ENCODE measurements at places on chromosomes 2 and 18. TPM values are rescaled to one million over a fixed set of nuclear protein-coding genes. Genes with fewer than 3 reads are reported as not detected.

DNA sequence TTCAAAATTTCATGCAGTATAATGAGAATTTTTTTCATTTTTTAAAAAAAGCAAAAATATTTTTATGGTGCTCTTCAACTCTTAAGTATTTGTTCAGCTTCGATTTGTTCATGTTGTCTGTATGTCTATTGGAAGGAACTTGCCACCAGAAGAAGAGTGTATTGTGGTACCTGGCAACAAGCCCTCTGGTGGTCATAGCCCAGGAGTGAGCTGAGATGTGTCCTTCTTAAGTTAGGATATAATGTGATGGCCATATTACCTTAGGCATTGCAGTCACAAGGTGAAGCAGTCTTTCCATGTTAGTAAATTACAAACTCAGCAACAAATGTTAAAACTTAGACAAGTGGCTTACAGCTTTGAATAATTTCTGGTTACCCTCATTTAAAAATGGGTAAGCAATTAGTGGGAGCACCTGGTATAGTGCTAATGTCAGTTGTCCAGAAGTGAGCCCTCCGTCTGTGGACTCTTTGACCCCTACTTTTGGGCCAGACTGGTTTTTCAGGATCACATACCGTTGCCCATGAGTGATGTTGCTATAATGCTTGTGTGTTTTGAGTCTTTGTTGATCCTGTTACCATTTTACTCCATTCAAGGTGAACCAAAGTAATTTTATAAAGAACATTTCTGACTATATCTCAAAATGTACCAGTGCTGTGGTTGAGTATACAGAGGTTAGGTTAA, 57.4 kb downstream of the MYO1B start:
- DNase-seq = no peak

GRCh38 chr2:199764273-199764800, 86.7 kb downstream of the FTCDNL1 start:
- DNase-seq = no peak

- DNase-seq = no peak
Measured at GRCh38 chr2:12287220-12287751, 429.4 kb upstream of the TRIB2 start.

GRCh38 chr18:7877609-7878008, 310.5 kb downstream of the PTPRM start:
- DNase-seq = no peak

GRCh38 chr2:100818606-100819369, 1.2 kb upstream of the NPAS2 start:
- peak; percentile 71 for DNase-seq

GRCh38 chr2:110099038-110099425, 16.6 kb downstream of the MALL start:
- no peak for DNase-seq

The GNAL gene
- 2.9 TPM for total RNA-seq

The SERPINB2 gene
- not detected for total RNA-seq

The MRO gene
- total RNA-seq = not detected

Data from transverse colon (tissue), 4 donors.